ENCODE measurements at places on chromosomes 16 and 17.

DNA sequence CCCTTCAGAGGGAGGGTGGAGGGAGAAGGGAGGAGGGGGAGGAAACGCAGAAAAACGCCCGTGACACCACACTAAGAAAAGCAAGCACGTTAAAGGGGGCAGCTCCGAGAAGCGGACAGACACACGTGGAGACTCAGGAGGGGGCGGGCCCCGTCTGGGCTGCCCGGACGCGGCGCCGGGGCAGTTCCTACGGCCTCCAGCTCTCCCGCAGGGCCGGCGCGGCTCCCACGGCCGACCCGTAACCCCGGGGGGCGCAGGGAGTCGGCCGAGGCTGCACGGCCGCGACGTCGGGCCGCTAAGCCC is 362 bp downstream of the KLHDC4 start:
- no peaks in the 10 kb centered on the region for H3K36me3 ChIP-seq
- DNase-seq: no peak
- peaks cover 10% of the 10 kb centered on the region for H3K4me1 ChIP-seq
- no peaks in the 10 kb centered on the region for H3K27me3 ChIP-seq
- peak overlapping the region; percentile 89 for H3K27ac ChIP-seq

DNA sequence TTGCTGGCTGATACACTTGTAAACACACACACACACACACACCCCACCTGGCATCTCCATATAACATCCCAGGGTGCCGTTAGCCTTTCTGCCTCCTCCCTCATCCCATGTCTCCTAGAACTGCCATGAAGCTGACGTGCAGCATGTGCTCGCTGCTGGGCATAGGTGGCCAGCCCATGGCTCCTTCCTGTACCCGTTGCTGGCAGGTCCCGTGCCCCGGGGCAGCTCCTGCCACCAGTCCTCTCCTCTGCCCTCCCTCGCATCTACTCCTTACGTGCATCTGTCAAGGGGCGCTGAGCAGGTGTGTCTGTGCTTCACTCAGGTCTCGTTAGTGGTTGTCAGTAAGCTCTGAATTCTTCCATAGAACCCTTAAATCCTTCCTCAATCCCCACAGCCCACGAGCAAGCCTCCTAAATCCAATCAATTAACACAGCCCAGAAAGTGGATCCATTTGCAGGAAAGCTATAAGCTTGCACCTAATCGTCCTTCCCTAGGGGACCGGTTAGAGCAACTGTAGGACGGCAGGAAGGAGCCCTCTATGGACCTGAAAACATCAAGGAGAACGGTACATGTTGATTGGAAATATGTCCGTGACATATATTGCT is 218.1 kb upstream of the FOXF1 start:
- no peak overlapping the region for H3K4me3 ChIP-seq
- H3K36me3 ChIP-seq: no peaks in the 10 kb centered on the region
- DNase-seq: no peak
- H3K27me3 ChIP-seq: no peaks in the 10 kb centered on the region
- H3K27ac ChIP-seq: no peak overlapping the region

DNA sequence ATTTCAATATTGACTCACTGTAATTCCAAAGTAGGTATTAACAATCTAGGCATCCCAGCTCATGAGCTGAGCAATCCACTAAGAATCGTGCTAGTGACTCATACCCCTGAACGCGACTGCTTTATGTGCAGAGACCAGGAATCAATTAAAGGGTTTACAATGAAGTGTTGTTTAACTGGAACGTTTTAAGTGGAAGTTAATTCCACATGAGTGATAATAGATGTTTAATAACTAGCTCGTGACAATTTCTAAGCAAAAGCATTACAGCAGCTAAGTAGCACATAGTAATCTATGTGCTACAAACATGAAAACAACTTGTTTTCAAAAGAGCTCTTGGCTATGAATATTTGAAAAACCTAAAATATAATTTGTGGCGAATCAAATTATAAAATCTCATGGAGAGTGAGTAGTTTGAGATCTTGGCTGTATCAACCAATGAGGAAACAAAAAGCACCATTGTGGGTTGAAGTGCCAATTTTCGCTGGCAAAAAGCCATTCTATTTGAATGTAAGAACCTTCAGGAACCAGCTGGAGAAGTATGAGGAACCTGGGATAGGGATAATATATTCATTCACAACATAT is 9.4 kb downstream of the GJC1 start:
- no peaks in the 10 kb centered on the region for H3K36me3 ChIP-seq
- H3K4me1 ChIP-seq: no peaks in the 10 kb centered on the region
- no peak for DNase-seq
- H3K27ac ChIP-seq: no peak overlapping the region
- no peaks in the 10 kb centered on the region for H3K27me3 ChIP-seq

- no peaks in the 10 kb centered on the region for H3K27me3 ChIP-seq
- H3K4me3 ChIP-seq: no peak overlapping the region
- H3K36me3 ChIP-seq: no peaks in the 10 kb centered on the region
- H3K4me1 ChIP-seq: no peaks in the 10 kb centered on the region
These were observed 101.2 kb upstream of the DHX40 start for GRCh38 chr17:59464246-59464645.

- H3K27ac ChIP-seq: no peak overlapping the region
- DNase-seq: no peak
- H3K4me3 ChIP-seq: no peak overlapping the region
- no peaks in the 10 kb centered on the region for H3K36me3 ChIP-seq
- H3K27me3 ChIP-seq: no peaks in the 10 kb centered on the region
These were observed 30.0 kb upstream of the SLC38A10 start for GRCh38 chr17:81324851-81325713.

DNA sequence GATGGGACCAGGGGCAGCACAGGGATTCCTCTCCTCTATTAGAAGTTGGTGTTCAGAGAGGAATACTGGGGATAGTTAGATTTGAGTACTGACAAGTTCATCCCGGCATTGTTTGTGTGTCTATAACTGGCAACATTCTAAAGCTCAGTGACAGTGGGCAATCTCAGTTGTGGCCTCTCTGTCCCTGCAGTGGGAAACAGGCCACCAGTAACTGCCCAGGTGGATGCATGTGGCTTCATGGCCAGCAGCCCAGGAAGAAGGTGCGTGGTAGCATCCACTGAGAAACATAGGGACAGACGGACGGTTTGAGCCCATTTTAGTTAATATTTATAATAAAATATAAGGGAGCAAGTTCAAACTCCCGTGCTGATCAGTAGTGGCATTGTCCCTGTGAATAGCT is 51.5 kb downstream of the B9D1 start:
- H3K27me3 ChIP-seq: no peaks in the 10 kb centered on the region
- H3K27ac ChIP-seq: no peak overlapping the region
- peaks cover 23% of the 10 kb centered on the region for H3K4me1 ChIP-seq

GRCh38 chr16:52547004-52547833 is at the start of gene TOX3:
Gene TOX3, minus strand, starts transcription at chr16:52547143. Its CDS starts 420 bp downstream, at chr16:52546723.
- H3K36me3 ChIP-seq: no peaks in the 10 kb centered on the region
- no peak for DNase-seq
- peaks cover 12% of the 10 kb centered on the region for H3K27me3 ChIP-seq
- H3K4me3 ChIP-seq: no peak within 1 kb of the TSS
- peaks cover 21% of the 10 kb centered on the region for H3K4me1 ChIP-seq
- no peak within 1 kb of the TSS for H3K27ac ChIP-seq

GRCh38 chr17:42276359-42276608 is at the start of gene STAT5B:
Gene STAT5B, minus strand, starts transcription at chr17:42276391. Its CDS starts 44,264 bp downstream, at chr17:42232127.
- H3K36me3 ChIP-seq: no peaks in the 10 kb centered on the region
- H3K4me3 ChIP-seq: peak within 1 kb of the TSS; percentile 81
- H3K4me1 ChIP-seq: peaks cover 15% of the 10 kb centered on the region
- DNase-seq: peak; percentile 59
- peak within 1 kb of the TSS; percentile 54 for H3K27ac ChIP-seq

DNA sequence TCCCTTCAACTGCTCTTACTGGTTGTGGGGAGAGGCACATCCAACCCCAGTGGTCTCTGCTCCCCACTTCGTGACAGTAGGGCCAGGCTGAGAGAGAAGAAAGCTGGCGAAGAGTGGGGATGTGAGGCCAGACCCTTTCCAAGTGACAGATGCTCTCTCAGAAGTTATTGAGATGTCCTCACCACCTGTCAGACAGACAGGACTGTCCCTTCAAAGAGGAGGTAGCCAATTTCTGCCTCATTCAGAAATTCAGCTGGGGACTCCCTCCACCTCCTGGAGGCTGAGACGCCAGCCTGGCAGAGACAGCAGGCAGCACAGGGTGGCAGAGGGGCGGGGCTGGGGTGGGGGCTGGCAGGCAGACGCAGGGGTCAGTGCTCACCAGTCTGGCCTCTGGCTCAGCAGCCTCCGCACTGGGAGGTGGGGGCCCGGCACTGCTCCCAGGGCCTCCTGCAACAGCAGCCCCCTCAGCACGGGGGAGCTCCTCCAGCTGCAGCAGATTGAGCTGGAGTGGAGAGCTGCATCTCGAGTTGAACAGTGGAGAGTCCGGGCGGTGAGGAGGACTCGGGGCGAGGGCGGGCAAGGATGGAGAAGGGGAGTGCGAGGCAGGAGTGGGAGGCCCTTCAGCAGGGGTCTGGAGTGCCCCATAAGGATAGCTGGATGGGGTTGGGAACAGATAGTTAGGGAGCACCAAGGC is 9.2 kb downstream of the PER1 start:
- peaks cover 86% of the 10 kb centered on the region for H3K36me3 ChIP-seq
- no peaks in the 10 kb centered on the region for H3K27me3 ChIP-seq
- H3K4me1 ChIP-seq: peaks cover 15% of the 10 kb centered on the region
- no peak overlapping the region for H3K4me3 ChIP-seq
- DNase-seq: no peak

DNA sequence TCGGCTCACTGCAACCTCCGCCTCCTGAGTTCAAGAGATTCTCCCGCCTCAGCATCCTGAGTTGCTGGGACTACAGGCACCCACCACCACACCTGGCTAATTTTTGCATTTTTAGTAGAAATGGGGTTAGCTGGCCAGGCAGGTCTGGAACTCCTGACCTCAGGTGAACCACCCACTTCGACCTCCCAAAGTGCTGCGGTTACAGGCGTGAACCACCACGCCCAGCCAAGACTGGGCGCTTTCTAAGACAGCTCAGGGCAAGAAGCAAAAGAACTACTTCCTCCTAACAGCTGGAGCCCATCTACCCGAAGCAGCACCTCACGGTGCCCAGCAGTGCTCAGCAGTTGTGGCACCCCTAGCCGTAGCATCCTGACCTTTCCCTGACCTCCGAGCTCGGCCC is 109.4 kb downstream of the ZNF423 start:
- H3K4me3 ChIP-seq: no peak overlapping the region
- no peaks in the 10 kb centered on the region for H3K27me3 ChIP-seq
- no peaks in the 10 kb centered on the region for H3K36me3 ChIP-seq
- DNase-seq: no peak
- H3K27ac ChIP-seq: no peak overlapping the region

DNA sequence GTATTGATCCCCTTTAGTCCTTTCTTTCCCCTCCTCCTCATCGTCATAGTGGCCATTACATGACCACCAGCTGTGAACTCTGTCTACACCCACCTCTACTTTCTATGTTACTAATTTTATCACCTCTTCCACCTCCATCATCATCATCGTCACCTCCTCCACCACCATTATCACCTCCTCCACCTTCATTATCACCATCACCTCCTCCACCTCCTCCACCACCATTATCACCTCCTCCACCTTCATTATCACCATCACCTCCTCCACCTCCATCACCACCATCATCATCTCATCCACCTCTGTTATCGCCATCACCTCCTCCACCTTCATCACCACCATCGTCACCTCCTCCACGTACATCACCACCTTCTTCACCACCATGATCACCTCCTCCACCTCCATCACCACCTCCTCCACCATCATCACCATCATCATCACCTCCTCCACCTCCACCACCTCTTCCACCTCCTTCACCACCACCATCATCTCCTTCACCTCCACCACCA is 25.8 kb downstream of the ADGRG5 start:
- no peaks in the 10 kb centered on the region for H3K4me1 ChIP-seq
- H3K27ac ChIP-seq: no peak overlapping the region
- no peak overlapping the region for H3K4me3 ChIP-seq
- no peaks in the 10 kb centered on the region for H3K27me3 ChIP-seq
- no peak for DNase-seq

DNA sequence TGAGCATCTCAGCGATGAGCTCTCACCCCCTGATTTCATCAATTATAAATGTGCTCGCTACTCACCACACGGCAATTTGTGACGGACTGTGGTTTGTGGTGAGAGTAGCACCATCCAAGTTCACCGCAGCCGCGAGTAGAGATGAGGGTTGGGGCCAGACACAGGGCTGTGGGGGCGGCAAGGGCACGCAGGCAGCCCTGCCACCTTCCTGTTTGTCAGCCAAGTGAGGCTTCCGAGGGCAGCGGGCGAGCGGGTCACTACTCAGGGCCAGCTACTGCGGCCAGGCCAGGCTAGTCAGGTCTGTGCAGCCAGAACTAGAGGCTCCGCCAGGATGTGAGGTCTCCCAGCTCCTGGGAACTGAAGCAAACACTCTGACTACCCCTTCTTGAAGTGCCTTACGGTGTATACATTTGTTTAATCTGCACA is 39.6 kb upstream of the MEOX1 start:
- no peaks in the 10 kb centered on the region for H3K36me3 ChIP-seq
- H3K27me3 ChIP-seq: no peaks in the 10 kb centered on the region
- H3K27ac ChIP-seq: no peak overlapping the region
- H3K4me3 ChIP-seq: no peak overlapping the region

- no peaks in the 10 kb centered on the region for H3K36me3 ChIP-seq
- no peak for DNase-seq
- no peak overlapping the region for H3K4me3 ChIP-seq
- peak overlapping the region; percentile 99 for H3K27ac ChIP-seq
These were observed 3.3 kb upstream of the ZFHX3 start for GRCh38 chr16:73051226-73051625.

GRCh38 chr17:79324194-79324593 is 249.6 kb downstream of the ENGASE start:
- no peak for DNase-seq
- H3K27me3 ChIP-seq: no peaks in the 10 kb centered on the region
- H3K27ac ChIP-seq: no peak overlapping the region

DNA sequence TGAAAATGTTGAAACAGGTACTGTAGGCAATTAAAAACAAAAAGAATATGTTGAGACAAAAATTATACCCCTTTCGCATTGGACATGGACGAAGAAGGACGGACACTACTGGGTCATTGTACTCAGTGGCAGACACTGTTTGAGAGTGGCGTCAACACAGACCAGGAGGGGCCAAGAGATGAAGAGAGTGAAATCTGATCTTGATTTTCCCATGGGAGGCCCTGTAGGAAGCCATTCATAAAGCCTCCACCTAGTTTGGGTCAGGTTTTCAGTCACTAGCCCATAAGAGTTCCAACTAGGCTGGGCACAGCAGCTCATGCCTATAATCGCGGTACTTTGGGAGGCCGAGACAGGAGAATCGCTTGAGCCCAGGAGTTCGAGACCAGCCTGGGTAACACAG is 23.6 kb upstream of the SMURF2 start:
- H3K27me3 ChIP-seq: no peaks in the 10 kb centered on the region
- H3K4me1 ChIP-seq: no peaks in the 10 kb centered on the region
- no peak overlapping the region for H3K27ac ChIP-seq
- H3K36me3 ChIP-seq: no peaks in the 10 kb centered on the region

DNA sequence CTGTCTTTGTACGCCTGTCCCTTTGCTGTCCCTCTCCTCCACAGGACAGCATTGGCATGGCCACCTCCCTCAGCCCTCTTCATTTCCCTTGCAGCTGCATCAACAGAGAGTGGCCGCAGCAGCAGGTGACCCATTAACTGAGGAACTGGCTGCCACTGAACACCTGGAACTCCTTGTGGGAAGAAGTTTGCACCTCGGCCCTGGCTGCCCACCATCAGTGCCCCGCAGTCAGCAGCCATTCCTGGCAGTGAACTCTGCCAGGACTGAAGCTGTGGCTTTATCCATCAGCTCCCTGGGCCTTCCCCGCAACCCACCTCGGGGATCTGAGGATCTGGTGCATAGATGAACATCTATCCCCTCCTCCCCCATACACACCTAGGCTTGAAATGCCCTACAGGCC is 13.1 kb upstream of the RNF135 start:
- no peaks in the 10 kb centered on the region for H3K27me3 ChIP-seq
- no peak overlapping the region for H3K4me3 ChIP-seq
- no peak for DNase-seq
